Hepatocyte (in vitro differentiated cells): ENCODE measurements at places on chromosomes 13 and 19. TPM values are rescaled to one million over a fixed set of nuclear protein-coding genes. Genes with fewer than 3 reads are reported as not detected.

DNA sequence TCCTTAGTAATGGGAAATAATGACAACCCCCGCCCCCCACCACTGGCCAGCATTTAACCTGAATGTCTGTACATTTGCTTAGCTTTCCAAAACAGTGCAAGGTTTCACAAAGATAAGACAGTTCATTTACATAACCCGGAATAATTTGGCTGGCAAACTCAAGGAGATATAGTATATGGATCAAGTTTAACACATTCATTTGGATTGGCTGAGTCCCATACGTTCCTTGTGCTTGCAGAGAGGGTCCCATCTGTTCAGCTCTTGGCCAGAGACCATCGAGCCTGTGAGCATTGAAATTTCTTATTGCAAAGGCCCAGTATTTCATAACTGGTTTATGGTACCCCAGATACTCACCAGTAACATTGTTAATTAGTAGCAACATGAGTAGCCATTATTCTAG is 116.5 kb downstream of the GPC6 start:
- DNase-seq = no peak

DNA sequence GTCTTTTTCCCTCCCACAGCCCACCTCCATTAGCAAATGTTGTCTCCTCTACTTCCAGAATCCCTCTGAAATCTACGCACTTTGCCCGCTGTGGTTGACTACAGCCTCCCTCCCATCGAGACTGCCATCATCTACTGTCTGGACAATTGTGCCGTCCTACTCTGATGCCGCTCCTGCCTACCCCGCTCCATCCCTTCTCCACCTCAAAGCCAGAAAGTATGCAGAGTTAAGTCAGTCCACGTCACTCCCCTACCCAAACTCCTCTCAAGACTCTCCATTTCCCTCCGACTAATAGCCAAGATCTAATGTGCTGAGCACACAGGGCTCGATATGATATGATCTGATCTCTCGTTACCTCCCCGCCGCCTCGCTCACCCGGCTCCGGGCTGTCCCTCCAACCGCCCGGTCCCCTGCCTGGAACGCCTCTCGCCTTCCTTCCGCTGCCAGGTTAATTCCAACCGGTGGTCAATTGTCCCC is 556 bp downstream of the CACTIN start:
- DNase-seq = no peak

Gene CADM4
- total RNA-seq = 22.7 and 24.4 TPM in 2 replicates

Gene ZNF534
- 0.57 TPM in 1 of 2 replicates, not detected in the other for total RNA-seq

GRCh38 chr19:16470541-16470910 is 1.2 kb downstream of the EPS15L1 start:
- no peak for DNase-seq
